ENCODE measurements at places on chromosomes 11 and 22.

- no peak for DNase-seq
Measured at GRCh38 chr11:85946221-85946620, 91.0 kb downstream of the CCDC83 start.

GRCh38 chr11:102085864-102086551, 24.2 kb upstream of the YAP1 start:
- DNase-seq, result no peak

DNA sequence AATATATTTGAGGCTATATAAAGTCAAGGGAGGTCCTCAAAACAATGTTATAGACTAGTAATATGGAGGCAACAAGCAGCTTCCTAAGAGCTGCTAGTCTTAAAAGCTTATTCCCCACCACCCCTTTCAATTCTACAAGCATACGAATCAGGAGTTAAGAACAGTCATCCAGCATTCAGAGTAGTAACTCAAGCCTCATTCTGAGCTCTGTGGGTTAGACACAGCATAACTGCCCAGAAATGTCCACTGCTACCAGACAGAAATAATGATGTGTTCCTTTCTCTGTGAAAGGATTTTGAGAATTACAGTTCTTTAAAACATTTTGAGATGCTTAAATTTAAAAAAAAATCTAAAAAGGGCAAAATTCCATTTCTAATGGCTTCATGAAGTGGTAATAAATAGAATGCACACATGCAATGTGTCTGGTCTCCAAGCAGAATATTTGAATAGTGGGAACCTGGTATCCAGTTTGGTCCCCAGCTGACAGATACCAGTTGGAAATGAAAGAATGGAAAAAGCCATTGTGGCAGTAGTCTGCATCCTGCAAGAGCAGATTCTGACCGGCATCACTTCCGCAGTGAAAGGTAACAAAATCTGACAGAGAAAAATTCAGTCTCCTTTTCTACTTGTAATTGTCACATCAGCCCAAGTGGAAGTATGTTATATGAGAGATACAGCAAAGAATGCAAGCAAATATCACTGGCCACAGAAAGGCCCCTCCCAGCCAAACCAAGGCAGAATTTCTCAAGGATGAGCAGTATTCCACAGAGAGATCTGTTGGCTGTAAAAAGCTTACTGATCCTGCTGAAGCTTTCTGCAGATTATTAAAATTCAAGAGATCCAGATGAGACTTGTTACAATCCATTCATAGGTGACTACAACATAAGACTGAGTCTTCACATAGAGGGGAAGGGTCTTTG, 310.8 kb upstream of the PITPNB start:
- no peak for DNase-seq

GRCh38 chr11:114259551-114259983, 36.6 kb upstream of the NNMT start:
- DNase-seq, result no peak

- DNase-seq, result no peak
Measured at GRCh38 chr11:122745111-122745510, 89.6 kb downstream of the UBASH3B start.

GRCh38 chr11:69392104-69392653, 89.3 kb upstream of the LINC01488 start:
- DNase-seq, result no peak

DNA sequence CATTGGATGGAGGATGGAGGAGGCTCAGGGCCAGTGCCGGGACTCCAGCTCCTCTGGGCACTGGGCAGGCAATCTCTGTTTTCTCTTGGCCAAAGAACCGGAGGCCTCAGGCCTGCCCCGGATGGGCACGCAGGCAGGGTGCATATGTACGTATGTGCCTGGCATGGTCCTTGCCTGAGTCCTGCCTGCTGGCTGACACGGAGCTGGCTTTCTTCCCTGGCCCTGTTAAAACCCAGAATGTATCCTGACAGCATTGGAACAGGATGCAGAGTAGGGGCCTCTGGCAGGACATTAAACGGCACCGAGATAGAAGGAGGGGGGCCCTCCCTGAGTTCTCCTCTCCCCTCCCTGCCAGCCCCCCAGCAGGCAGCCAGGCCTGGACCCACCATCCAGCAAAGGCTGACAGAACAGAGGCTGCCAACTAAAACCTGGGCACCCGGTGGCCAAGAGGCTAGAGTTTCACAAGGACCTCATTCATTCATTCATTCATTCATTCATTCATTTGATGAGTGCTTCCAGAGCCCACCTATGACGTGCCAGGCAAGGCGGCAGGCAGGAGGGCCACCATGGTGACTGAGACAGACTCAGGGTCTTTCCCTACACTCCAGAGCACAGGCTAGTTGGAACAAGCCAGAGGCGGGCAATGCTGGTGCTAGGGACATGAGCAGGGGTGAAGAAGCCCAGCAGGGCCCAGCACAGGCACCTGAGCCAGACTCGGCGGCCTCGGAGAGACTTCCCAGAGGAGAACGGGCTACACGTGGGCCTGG, 28.8 kb downstream of the FLRT1 start:
- no peak for DNase-seq

DNA sequence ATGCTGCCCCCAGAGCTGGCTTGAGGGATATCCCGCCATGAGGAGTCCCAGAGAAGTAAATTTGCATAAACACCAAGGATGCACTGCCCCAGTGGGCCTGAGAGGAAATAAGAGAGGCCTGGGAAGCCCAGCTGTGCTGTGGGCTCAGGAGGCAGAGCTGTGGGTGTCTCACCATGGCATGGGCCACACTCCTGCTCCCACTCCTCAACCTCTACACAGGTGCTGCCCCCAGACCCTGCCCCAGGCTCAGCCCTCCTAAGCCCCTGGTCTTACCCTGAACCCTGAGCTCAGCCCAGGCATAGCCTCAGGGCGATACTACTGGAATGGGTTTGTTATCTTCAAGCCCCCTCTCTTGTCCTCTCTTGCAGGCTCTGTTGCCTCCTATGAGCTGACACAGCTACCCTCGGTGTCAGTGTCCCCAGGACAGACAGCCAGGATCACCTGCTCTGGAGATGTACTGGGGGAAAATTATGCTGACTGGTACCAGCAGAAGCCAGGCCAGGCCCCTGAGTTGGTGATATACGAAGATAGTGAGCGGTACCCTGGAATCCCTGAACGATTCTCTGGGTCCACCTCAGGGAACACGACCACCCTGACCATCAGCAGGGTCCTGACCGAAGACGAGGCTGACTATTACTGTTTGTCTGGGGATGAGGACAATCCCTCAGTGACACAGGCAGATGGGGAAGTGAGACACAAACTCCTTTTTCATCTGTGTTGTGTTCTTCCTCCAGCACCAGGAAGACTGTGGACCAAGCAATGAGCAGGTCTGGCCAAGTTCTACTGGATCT, 59.9 kb downstream of the GGTLC2 start:
- DNase-seq, result no peak

GRCh38 chr11:103325686-103326069, 216.5 kb downstream of the DYNC2H1 start:
- peak; percentile 36 for DNase-seq

- no peak for DNase-seq
Measured at GRCh38 chr11:88515002-88515401, 177.5 kb upstream of the CTSC start.

GRCh38 chr22:29814003-29814402, 24.1 kb downstream of the ASCC2 start:
- no peak for DNase-seq

DNA sequence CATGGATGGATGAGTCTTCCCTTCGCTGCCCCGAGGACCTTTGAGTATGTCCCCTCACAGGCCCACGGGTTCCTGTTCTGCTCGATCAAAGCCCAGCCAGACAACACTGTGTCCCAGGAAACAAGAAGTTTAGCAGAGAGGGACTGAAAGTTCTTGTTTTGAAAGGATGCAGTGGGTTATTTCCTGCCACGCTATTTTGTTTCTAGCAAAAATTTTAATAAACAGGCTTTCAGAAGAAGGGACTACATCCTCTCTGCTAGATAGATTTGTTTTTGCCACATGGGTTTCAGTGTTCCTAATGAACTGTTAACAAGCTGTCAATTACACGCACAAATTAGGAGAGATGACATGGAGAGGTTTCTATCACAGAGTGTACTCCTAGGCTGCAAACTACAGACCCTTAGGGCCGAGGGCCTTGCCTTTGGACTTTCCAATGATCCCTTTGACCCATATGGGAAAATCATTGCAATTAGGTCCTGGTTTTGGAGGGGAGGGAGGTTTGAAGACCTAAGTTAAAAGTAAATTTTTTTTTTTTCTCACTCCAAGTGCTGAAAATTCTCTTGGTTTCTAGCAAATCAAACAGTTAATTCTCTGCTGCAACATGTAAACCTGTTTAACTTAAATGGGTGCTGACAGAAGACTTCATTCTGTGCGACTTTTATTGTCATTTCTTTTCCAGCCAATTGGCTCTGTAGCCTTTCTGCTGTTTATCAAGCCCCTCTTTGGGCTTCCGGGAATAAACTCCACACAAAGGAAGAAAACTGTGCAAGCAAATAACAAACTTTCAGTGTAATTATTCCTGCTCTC, 81.4 kb downstream of the RCN1 start:
- no peak for DNase-seq

- no peak for DNase-seq
Measured at GRCh38 chr22:49018601-49019000, 809.1 kb downstream of the BRD1 start.

DNA sequence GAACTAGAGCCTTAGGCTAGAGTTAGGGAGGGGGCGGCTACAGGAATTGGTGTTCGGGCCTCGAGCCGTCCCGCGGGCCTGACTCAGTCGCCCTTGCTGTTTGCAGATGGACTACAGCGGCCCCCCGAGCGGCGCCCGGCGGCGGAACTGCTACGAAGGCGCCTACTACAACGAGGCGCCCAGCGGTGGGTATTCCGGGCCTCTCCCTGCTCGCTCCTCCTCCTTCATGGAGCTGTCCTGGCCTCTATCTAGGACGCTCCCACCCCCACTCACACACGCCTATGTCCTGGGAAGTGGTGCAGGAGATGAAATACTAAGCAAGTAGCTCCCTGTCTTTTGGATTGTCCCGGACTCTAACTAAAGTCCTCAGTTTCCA, 1.4 kb downstream of the MYOD1 start:
- DNase-seq, result no peak

DNA sequence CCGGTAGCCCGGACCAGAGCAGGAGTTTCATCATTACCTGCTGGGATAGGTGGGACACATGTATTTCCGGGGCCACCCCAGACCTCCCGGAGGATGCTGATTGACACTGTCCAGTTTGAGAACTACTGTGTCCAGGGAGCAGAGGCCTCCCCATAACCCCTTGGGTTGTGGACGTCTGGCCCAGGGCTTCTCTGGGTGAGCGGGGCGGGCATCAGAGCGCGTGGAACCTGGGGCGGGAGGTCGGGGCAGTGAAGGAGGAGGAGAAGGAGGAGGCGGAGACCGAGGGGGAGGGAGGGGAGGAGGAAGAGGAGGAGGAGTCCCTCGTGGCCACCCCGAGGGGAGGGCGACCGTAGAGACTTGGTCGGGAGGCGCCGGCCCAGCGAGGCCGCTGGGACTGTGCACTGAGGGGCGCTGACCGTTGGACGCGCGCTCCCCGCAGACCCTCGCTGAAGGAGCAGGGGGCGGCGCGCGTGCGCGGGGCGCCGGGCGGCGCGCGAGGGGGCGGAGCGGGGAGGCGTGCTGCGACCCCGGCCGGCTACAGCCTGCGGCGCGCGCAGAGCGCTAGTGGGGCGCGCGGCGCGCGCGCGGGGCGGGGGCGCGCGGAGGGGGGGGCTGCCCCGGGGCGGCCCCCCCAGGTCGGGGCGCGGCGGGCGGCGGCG, at the start of gene GRK3:
GRK3 (plus strand) TSS at position 356 of the 659 bp plus-strand sequence. CDS start 366 bp downstream, outside the sequence.
- peak; percentile 65 for DNase-seq

DNA sequence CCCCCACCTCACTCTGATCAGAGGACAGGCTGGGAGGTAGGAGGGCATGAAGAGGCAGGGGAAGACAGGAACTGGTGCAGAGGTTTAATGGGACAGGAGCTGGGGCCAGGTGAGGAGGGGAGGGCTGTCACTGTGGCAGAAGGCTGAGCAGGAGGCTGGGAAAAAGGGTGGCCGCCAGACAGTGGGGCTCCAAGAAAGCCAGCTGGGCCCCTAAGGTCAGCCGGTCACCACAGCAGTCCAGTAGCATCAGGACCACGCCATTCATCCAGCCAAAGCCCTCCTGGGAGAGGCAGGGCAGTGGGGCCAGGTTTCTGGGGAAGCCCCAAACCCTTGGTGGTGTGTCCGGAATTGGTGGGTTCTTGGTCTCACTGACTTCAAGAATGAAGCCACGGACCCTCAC, 8.5 kb upstream of the TREH start:
- no peak for DNase-seq

- DNase-seq, result peak; percentile 8
Measured at GRCh38 chr11:73875840-73876239, 806 bp downstream of the COA4 start.

DNA sequence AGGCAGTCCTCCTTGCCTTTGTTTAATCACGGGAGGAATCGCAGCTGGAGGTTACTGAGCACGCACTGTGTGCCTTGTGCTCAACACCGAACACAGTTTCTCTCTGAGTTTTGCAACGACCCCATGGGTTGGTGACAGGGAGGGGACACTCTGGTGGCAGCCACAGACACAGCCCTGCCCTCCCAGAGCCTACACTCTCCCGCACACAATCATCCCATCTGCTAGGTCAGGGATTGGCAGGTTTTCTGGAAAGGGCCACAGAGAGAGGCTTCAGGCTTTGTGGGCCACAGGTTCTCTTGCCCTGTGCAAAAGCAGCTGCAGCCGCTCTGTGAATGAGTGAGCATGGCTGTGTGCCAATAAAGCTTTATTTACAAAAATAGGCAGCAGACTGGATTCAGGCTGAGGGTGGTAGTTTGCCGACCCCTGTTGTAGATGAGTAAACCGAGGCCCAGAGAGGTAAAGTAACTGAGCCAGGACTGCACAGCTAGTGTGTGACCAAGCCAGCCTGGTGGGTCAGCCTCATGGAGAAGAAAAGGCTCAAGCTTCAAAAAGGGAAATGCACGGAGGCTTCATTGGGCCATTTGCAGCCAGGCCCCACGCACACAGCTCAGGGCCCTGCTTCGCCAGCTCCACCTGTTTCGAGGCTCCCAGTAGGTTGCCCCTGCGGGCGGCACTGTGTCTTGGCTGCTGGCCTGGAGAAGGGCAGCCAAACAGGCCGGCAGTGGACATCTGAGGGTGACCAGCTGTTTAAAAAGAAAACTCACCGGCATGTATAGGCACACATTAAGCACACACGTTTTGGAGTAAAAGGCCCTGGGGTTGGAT, 16.3 kb downstream of the LTO1 start:
- no peak for DNase-seq

DNA sequence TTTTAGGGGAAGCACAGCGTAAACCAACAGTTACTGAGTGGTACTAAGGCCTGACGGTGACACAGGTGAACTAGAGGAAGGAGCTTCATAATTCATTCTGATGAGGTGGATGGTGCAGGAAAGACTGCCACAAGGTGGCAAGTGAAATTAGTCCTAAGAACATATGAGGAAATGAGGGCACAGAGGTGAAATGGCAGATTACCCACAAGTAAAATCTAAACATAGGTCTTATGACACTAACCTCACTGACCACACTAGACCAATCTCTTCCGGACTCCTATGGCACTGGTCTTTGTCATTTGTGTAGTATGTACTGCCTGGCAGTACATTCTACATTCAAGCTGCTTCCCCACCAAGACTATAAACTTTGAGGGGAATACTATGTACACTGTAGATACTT, 20.2 kb downstream of the GAB2 start:
- no peak for DNase-seq

Measured in endothelial cell (in vitro differentiated cells).